ENCODE measurements at places on chromosomes 16 and 17.

GRCh38 chr16:48608871-48609651 is 919 bp downstream of the N4BP1 start:
- DNase-seq = no peak

GRCh38 chr16:15037003-15037402 is 18.9 kb downstream of the NTAN1 start:
- no peak for DNase-seq

DNA sequence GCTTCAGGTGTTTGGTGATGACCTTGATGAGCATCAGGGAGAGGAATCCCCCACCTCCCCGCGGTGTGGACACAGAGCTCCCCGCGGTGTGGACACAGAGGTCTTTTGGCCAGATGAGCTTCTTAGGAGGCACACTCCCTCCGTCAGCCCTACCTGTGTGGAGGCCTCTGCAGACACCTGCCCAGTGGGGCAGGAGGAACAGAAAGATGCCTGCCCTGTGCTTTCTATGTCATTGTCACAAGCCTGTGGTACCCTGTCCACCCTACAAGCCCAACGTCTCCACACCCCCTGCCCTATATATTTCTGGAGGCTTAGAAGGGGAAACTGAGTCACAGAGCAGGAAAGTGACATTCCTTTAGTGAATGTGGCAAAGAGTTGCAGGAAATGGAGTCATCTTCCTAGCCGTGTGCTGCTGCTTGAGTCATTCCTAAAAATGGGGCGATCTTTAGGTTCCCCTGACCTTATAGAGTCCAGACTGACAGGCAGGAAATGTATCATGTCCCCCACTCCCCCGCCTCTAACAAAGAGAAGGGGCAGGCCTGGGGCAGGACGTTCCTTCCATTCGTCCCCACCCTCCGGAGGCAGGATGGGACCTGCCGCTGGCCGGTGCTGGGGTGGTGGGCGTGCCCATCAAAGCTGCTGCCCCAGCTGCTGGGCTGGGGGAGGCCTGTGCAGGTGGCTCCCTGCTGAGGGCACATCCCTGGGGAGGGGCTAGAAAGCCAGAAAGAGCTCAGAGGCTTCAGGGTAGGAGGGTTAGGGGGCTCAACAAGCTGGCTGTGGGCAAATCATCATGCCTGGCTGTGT is 1.0 kb upstream of the C16orf74 start:
- no peak for DNase-seq

DNA sequence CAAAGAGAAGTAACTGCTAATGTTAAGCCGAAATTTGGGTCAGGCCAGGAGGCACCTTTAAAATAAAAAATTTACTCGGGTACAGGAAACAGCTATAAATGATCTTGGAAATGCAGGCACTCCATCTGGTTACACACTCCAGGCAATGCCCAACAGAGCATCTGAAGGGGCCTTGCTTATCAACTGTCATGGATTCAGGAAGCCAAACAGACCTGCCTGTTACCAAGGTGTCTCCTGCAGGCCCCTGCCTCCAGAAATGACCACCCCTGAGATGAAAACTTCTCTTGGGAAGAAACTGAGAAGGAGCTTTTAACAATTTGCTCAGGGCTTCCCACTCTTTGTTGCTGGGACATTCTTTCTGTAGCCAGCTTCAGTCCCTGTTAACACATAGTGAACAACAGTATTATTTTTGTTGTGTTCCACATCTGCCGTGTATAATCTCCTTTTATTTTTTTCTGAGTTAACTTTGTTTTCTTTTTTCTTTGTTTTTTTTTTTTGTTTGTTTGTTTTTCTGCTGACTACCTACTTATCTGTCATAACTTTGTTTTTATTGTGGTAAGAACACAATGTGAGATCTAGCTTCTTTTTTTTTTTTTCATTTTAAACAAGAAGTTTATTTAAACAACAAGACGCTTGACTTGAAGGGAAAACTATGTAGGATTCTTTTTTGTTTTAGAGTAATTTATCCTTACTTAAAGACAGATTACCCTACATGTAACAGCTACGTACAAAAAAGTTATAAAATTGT is 18.7 kb upstream of the ATP5MC1 start:
- no peak for DNase-seq

- DNase-seq = no peak
These were observed 121.3 kb upstream of the GSE1 start for GRCh38 chr16:85491798-85492294.

DNA sequence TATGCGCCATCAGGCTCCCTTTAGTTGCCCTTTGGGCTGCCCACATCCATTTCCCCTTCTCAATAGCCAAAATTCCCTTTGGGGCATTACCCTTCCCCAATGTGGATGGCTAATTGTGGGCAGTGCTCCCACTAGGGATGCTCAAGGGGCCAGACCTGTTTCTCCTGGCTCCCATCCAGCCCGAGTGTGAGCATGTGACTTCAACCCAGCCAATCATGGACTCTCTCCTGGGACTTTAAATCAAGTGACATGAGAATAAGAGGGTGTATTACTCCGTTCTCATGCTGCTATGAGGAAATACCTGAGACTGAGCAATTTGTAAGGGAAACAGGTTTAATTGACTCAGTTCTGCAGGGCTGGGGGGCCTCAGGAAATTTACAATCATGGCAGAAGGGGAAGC is 60.9 kb upstream of the WSB1 start:
- no peak for DNase-seq

DNA sequence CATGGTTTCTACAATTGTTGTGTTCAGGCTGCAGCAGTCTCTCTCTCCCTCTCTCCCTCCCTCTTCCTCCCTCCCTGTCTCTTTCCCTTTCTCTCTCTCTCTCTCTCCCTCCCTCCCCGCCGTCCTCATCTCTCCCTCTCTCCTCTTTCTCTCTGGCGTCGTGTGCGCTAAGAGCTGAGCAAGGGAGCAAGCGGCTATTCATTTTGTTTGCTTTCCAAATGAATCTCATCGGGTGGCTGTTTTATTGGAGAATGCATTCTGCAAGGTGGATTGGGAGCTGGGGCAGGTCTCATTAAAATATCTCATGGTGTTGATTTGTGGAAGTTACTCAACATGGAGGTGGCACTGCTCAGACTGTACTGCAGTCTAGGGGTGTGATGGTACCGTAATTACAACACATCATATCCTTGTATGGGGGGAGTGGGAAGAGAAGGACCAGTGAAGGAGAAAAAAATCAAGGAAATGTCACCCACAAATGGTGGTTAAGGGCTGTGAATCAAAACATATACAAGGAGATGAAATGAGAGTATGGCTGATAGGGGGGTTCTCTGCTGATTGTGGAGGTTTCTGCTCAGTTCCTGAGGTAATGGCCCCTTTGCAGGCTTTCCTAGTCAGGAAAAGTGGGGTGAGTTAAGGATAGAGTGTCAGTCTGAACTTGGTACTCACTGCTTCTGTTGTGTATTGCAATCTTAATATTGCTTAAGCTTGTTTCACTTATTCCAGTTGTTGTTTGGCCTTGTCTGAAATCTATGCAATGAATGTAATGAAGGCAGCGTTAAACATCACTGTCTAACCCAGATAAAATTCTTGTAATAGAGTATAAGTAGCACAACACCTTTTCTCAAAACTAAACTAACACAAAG is 2.7 kb downstream of the MSL1 start:
- DNase-seq = no peak

DNA sequence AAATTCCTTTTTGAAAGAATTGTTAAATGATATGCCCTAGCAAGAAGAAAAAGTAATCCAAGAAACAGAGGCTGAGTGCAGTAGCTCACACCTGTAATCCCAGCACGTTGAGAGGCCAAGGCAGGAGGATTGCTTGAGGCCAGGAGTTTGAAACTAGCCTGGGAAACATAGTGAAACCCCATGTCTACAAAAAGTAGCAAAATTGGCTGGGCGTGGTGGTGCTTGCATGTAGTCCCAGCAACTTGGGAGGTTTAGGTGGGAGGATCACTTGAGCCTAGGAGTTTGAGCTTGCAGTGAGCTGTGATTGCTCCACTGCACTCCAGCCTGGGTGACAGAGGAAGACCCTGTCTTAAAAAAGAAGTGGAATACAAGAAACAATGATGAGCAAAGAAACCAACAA is 56.1 kb downstream of the NT5M start:
- DNase-seq = no peak

DNA sequence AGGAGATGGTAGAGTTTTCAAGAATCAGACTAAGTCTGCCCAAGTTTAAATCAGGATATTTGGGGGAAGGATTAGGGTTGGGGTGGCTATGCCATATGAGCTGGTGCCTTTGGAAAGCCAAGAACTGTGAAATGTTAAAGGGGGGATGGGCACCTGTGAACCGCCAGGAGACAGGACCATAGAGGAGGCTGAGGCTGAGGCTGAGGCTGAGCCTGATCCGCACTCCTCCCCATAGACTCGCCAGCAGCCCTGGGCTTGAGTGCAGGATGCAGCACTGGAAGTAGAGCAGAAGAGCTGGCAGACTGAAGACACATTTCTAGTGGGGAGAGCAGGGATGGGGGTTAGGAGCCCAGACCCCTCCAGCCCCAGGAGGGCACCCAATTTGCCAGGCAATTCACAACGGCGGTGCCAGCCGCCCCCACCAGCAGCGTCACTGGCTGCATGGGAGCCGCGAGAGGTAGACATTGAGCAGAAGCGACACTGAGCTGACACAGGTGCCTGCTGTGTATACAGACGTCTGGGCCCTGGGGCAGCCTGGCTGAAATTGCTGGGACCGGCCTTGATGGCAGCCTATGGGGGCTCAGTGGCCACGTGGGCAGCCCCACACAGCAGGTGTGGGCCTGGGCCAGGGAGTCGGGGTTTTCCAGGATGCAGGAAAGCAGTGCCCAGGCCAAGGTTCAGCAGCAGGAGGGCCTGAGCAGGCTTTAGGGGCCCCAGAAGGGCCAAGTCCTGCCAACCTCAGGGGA is 9.2 kb downstream of the PIMREG start:
- no peak for DNase-seq

DNA sequence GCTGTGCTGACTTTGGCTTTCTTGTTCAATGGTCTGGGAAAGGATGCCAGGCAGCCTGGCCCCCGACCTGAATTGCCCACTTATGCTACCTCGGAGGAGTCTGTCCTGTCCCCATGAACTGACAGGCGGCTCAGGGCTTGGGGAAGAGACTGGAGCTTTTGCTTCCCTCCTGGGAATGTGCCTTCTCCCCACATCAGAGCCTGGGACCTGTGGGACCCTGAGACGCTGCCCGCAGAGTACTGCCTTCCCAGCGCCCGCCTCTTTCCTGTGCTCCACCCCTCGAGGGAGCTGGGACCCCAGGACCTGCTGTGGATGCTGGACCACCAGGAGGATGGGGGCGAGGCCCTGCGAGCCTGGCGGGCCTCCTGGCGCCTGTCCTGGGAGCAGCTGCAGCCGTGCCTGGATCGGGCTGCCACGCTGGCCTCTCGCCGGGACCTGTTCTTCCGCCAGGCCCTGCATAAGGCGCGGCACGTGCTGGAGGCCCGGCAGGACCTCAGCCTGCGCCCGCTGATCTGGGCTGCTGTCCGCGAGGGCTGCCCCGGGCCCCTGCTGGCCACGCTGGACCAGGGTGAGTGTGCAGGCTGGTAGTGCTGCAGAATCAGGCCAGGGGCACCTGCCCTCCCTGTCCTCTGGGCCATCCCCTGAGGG is 18.5 kb downstream of the FCSK start:
- no peak for DNase-seq

DNA sequence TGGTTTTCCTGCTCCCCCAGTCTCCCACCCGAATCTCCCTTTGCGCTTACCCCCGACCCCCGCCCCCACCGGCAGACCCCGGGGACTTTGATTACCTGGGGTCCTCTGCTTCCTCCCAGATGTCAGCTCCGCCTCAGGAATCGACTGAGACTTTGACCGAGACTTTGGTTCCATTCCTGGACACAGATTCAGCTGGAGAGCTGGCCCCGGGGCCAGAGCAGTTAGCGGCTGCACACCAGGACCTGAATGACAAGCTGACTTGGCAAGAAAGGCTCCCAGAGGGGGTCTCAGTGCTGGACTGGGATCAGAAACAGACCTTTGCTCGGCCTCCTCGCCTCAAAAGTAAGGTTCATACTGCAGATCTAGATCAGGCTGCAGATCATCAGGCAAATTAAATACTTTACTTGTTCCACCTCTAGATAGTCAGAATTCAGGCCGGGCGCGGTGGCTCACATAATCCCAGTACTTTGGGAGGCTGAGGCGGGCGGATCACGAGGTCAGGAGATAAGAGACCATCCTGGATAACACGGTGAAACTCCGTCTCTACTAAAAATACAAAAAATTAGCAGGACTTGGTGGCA is 60.3 kb upstream of the FBXO47 start:
- DNase-seq = no peak

GRCh38 chr16:53715023-53715384 is 11.0 kb downstream of the FTO start:
- DNase-seq = no peak

DNA sequence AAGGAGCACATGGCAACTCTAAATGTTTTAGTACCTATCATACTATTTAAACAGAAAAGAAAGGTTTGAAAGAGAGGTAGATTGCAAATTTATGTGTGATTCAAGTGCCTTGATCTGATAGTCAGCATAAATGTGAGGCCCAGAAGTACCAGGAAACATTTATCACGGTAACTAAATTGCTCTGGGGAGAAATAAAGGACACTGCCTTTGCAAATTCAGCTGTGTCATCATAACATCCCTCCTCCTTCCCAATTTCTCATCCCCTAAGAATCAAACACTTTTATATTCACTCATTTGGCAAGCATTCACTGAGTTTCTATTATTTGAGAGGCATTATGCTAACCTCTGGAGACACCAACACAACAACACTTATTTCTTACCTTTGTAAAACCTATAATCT is 563.4 kb upstream of the CA10 start:
- DNase-seq = no peak

GRCh38 chr17:64941045-64941444 is 21.8 kb upstream of the LRRC37A3 start:
- no peak for DNase-seq

DNA sequence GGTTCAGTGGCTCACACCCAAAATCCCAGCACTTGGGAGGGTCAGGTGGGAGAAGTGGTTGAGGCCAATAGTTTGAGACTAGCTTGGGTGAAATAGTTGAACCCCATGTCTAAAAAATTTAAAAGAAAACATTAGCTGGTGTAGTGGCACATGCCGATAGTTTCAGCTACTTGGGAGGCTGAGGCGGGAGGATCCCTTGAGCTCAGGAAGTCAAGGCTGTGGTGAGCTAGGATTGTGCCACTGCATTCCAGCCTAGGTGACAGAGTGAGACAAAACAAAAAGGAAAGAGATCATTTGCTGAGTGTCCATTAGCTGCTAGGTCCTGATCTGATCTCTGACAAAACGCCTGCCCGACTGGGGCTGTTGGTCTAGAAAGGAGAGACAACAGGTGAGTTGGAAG is 14.1 kb upstream of the DBNDD1 start:
- DNase-seq = no peak

DNA sequence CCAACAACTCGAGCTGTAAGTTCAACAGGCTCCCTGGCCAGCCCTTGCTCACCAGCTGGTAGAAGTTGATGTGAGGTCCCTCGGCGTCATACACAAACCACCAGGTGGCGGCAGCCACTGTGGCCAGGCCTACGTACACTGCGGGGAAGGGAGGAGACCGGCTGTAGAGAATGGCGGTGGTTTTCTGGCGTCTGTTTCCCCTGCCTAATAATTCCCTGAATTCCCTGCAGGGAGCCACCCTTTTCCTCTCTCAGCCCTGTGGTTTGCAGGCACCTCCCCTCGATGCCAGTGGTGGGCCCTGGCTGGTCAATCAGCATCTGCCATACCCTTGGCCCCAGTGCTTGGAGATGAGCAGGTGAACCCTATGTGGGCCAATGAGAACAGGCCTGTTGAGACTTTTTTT is 18.9 kb upstream of the P2RX1 start:
- no peak for DNase-seq

Measured in CMK (cell line).